GM23248 (cell line): ENCODE measurements at places on chromosomes 2 and 18. TPM values are rescaled to one million over a fixed set of nuclear protein-coding genes. Genes with fewer than 3 reads are reported as not detected.
A peak's percentile ranks its signal among the peaks of the same experiment; 100 is the strongest.

DNA sequence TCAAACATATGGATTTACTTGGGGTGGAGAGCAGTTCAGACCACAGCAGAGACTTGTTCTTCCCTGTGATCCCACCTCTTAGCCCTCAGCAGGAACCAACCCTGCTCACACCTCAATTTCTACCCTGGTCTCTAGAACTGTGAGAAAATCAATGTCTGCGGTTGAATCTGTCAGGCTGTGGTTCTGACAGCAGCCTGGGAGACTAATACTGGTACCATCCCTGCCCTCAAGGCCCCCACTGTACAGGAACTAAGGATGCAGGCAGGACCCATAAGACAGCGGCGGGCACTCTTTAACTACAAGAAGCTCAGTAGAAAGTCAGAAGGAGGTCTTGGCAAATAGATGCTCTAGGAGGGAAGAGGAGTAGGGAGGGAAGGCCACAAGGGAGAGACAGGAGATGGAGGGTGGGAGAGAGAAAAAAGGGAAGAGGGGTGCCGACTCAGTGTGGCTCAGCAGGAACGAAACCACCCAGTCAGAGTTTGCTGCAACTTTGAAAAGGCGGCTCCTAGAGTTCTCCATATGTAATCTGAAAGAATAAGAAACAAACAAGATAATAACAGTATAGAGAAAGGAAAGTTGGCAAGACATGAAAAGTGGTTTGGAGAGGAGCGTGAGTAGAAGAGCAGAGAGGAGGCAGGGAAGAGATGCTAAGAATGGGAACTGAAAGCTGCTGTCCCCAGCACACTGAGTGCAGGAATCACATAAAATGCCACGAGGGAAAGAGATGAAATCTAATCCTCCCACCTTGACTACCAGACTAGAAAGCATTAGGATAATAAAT, 323.9 kb upstream of the ID2 start:
- H3K4me1 ChIP-seq: no peaks in the 10 kb centered on the region
- no peak for DNase-seq
- no peaks in the 10 kb centered on the region for H3K27me3 ChIP-seq

Gene ITPRIPL1
- 0.25 and 0.32 TPM in 2 replicates for total RNA-seq

DNA sequence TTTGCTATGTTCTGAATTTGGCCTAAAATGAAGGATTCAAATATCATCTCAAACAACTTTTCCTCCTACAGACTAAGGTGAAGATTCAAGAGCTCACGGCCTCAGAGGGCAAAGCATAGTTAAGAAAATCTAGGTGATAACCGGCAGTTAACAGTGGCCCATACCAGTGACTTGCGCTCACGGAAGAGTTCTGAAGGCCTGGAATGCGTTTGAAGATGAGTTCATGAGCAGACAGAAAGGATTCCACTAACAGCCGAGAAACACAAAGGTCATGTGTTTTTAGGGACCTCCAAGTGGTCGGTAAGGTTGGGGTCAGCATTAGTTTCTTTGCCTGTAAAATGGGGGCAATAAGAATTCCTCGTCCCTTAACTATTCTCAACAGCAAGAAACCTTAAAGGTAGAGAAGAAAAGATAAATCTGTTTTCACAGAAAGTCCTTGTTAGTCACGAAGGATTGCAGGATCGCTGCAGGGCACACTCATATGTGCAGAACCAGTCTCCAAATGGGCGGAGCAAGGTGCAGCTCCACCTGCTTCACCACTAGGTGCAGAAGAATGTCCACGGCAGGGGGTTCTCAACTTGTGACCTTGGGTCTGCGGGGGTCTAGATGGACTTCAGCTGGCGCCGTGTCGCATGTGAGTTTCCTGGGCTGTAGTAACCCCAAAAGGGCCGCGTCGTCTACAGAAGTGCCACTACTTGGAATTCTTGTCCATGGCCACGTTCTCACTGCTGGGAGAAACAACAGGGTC, 708 bp upstream of the RPIA start:
- no peaks in the 10 kb centered on the region for H3K27me3 ChIP-seq
- peak; percentile 72 for DNase-seq
- H3K36me3 ChIP-seq: no peaks in the 10 kb centered on the region
- H3K4me1 ChIP-seq: peaks cover 7% of the 10 kb centered on the region

Gene CXCR4
- total RNA-seq: not detected in 2 replicates

Gene NAT8
- total RNA-seq: not detected in 2 replicates
